ENCODE measurements at places on chromosomes 16 and 17.

GRCh38 chr16:3508736-3509135 lies 7.9 kb downstream of the CLUAP1 start:
- no peak for DNase-seq

GRCh38 chr16:66152181-66152580 lies 214.3 kb upstream of the CDH5 start:
- DNase-seq = no peak

GRCh38 chr17:75844530-75845057 lies 390 bp upstream of the UNC13D start:
- no peak for DNase-seq

GRCh38 chr16:78684030-78684611 lies 584.7 kb downstream of the WWOX start:
- no peak for DNase-seq

DNA sequence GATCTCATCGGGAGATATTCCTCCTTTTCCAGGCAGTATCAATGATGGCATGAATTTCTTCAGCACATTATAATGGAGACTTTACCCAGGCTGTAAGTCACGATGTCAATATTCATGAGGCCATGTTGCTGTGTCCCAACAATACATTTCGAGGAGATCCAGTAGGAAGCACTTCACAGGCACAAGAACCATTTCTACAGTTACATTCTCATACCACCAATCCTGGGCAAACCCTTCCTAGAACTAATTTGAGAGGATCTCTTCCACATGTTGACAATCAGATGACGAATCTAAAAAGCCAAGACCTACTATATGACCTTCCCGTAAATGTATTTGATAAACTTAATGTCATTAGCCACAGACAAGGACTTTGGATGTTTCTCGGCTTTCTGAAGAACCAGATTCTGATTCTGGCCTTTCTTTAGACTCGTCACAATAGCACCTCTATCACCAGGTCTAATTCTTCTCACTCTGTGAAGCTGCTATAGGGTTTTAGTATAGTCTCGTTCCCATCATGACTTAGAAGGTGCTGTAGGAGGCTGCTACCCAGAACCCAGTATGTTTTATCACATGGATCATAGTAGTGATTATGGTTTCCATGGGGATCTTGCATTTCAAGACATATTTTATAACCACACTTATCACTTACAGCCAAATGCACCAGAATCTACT lies 40.2 kb downstream of the C16orf87 start:
- no peak for DNase-seq

GRCh38 chr17:10119203-10120108 lies 79.0 kb downstream of the GAS7 start:
- peak; percentile 68 for DNase-seq

DNA sequence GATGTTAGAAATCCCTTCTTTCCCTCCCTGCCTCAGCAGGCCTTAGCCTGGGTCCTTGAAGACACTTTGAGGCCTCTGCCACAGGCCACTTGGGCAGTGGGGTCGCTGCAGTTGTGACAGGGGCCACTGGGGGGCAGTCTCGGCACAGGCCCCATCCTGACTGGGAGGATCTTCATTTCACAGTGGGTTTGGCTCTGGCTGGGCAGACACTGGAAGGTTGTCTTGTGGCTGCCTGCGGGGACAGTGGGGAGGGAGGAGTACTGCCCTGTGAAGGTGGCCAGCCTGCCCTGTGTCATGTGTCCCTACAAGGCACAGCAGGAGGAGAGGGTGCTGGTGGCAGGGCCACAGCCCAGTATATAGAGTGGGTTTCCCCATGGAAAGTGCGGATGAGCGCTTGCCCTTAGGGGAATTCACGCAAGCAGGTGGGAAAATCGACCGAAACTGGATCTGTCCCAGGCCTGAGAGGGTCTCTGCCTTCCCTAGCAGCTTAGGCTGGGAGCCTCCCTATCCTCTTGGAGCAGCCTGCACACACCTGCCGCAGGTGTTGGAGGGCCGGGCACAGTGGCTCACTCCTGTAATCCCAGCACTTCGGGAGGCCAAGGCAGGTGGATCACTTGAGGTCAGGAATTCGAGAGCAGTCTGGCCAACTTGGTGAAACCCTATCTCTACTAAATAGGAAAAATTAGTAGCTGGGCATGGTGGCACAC lies 28.8 kb downstream of the GINS2 start:
- no peak for DNase-seq

GRCh38 chr17:4345581-4346252 lies 20.8 kb downstream of the UBE2G1 start:
- no peak for DNase-seq

DNA sequence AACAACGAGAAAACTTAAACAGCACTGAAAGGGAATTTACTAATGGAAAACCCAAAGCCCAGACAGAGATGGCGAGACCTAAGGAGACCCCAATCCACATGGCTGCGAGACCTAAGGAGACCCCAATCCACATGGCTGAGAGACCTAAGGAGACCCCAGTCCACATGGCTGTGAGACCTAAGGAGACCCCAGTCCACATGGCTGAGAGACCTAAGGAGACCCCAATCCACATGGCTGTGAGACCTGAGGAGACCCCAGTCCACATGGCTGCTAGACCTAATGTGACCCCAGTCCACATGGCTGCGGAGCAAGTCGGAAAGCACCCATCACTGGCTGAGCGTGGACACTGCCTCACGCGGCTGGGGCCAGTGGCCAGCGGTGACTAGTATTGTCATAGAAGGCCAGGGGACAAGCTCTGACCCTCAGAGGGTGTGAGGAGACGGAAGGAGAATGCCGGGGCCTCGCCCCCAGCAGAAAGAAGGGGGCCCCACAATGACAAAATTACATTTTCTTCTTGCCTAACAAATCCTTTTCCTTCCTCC lies 241.8 kb downstream of the C16orf95 start:
- no peak for DNase-seq

DNA sequence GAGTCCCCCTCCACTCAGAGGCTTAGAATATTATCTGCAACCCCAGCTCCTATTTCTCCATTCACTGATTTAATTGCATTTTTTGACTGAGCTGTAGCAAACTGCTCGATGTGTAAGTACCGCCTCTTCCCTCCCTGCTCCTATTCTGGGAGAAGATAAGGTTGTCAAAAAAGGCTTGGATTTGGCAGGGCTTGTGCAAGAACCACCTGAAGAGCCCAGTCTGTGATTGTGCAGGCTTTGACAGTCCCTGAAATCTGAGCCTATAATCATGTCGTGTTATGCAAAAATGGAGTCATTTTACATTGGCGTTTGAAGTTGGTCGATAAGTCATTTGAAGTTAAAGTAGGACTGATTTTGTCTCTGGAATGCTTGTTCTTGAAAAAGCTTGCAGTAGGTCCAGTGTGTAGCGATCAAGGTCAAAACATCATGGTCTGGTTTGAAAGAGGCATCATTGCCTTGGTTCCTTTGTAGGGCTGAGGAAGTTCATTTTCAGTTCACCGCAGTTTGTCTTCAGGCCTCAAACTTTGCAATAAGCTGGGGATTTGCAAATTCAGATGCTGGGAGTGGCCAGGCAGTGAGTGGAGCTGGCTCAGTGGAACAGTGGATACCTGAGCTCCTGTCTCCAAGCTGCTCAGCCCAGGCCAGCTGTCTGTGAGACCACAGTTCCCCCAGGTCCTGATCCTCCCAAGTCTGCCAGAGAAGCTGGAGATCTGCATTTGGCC lies 68.8 kb downstream of the KATNIP start:
- DNase-seq = no peak

DNA sequence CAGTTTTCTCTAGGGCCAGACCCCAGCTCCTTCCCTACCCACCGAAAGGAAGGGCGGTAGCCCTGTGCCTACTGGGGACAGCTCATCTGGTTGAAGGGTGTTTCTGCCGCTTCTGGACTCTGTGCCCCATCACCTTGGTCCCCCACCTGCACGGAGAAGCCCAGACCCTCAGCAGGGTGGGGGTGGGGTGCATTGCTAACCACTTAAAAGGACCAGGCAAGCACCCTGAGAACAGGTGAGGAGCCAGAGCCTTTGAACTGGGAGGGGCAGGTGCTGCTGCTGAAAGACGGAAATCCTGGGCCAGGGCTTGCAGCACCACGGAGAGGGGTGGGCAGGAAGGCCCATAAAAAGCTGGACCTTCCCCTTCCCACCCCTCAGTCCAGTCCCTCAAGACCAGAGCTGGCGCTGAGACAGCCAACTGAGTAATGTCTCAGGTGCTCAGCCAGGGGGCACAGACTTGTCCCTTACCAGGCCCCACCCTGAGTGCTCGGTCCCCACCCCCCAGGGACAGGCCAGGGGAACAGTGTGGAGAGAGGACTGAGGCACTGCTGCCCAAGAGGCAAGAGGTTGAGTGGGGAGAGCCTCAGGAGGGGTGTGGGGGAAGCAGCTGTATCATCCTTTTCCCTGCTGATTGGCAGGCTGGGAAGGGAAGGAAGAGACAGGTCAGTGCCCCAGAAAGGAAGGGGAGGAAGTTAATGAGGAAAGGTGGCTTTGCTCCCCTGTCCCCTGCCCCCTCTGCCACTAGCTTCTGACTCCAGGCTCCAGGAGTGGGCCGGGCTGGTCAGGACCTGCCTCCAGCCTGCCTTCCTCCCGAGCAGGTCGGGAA lies 10.9 kb upstream of the SP2 start:
- no peak for DNase-seq

- DNase-seq = no peak
These were observed 188.5 kb downstream of the XYLT1 start for GRCh38 chr16:17282247-17282646.

- no peak for DNase-seq
These were observed 143.4 kb upstream of the CDC42EP4 start for GRCh38 chr17:73455050-73455687.

GRCh38 chr17:17022011-17022410 lies 20.2 kb upstream of the MPRIP start:
- DNase-seq = no peak

DNA sequence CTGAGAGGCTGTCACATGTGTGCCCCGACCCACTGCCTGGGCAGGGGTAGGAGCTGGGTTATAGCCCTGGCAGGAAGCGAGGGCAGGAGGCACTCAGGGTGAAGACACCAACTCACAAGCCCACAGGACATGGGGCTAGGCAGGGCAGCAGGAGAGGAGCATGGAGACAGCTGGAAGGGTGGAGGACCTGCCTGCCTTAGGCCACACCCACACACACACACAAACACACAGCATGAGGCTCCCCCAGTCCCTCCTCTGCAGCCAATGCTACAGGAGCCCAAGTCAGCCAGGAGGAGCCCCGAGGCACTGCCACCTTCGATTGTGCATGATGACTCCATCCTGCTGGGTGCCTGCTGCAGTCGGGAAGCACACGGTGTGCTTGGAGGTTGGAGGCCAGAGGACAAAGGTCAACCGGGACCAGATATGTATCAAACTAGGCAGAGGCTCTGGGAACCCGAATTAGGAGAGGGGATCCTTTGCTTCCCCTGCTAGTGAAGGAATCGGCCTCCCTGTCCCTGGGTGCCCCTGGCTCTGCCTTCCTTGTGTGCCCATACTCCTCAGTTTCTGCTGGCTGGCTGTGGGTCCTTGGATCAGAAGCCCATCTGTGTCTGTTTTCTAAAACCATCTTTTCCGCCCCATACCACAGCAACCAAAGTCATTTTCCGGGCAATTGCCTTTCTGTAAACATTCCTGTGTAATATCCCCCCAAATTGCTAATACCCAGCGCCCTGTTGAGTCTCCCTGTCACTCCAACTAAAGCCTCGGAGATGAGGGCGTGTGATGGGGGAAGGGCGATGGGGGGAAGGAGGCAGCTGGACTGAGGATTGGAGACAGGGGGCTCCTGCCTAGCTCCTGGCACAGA lies 20.5 kb downstream of the SRCIN1 start:
- no peak for DNase-seq

GRCh38 chr17:78659546-78659945 lies 82.3 kb upstream of the DNAH17 start:
- no peak for DNase-seq

DNA sequence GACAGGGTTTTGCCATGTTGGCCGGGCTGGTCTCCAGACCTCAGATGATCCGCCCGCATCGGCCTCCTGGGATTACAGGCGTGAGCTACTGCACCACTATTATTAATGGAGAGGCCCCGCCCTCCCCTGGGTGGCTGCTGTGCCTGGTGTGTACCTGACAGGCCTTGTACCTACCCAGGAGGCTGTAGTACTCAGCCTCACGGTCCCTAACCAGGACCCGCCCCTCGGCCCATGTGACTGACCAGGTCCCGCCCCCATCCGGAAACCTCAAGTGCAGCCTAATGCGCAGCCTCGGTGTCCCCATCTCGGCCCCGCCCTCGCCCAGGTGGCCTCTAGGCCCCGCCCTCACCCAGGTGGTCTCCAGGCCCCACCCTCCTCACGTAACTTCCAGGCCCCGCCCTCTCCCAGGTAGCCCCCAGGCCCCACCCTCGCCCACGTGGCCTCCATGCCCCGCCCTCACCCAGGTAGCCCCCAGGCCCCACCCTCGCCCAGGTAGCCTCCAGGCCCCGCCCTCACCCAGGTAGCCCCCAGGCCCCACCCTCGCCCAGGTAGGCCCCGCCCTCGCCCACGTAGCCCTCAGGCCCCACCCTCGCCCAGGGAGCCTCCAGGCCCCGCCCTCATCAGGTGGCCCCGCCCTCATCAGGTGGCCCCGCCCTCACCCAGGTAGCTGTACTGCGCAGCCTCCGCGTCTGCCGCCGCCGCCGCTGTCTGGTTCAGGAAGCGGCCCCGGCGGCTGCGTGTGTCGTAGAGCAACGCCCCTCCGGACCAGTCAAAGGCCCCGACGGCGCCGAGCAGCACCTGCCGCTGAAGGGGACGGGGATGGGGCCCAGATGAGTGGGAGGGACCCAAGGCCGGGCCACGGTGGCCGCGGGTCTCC lies 31.0 kb downstream of the HASPIN start:
- no peak for DNase-seq

DNA sequence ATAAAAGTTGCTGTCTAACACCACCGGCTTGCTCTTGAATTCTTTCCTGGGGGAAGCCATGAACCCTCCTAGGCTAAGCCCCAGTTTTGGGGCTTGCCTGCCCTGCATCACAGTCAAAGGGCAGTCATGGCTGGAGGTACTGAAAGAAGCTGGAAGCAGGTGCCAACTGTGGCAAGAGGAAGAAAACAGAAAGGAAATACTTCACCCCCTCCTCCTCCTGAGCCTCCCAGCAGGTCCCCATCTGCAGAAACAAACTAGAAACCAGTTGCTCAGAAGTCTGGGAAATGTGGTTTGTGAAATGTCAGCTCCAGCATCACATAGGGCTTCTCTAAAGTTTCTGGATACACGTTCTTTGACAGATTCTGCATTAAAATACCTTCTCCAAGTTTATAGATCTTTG lies 150.0 kb upstream of the PSMD7 start:
- DNase-seq = no peak

DNA sequence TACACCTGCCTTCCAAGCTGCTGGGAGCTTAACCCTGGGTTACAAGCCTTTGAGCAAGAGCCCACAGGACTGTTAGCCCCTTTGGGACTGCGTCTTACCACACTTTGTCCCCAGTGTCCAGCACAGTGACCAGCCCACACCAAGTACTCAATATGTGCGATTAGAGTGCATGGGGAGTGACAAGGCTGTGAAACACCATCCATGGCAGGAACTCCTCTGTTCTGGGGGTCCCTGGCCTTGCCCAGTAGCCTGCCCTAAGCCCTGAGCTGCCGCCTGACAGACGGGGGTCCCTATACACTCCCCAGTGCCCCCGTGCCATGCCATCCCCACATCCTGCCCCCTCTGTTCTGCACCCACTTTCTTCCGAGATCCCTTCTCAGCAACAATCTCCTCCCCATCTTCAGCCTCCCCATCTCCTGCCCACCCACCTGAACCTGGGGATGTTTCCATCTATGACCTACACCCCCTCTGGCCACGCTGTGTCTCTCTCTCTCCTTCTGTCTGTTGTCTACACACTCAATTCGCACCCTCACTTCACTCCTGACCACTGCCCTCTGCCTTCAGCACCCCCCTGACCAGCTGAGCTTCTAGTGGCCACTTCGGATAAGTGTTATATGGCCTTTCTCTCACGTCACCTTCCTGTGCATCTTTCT lies 112.9 kb upstream of the SMURF2 start:
- DNase-seq = no peak

GRCh38 chr16:85437166-85438052 lies 175.7 kb upstream of the GSE1 start:
- no peak for DNase-seq

All from GDM1 (cell line).